Left lung (tissue), 14 donors: ENCODE measurements at places on chromosomes 12 and 14. TPM values are rescaled to one million over a fixed set of nuclear protein-coding genes. Genes with fewer than 3 reads are reported as not detected.

DNA sequence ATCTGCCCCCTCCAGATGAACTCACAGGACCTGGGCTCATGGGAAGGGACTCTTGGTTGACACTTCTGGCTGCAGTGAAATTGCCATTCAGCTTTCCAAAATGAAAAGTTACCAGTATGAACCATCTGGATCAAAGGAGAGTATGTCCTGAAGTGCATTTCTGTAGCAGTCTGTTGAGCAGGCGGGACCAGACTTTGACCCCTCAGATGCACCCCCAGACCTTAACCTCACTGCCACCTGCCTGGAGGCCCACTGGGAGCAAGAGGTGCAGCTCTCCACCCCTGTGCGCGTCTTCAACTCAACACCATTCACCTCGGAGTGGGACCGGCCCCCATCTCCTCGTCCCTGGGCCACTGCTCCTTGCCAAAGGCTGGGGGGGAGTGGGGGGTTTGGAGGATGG is 55.0 kb downstream of the MOK start:
- no peaks in the 10 kb centered on the region for H3K36me3 ChIP-seq
- no peak for DNase-seq
- no peak overlapping the region for H3K4me3 ChIP-seq
- H3K4me1 ChIP-seq = no peaks in the 10 kb centered on the region

DNA sequence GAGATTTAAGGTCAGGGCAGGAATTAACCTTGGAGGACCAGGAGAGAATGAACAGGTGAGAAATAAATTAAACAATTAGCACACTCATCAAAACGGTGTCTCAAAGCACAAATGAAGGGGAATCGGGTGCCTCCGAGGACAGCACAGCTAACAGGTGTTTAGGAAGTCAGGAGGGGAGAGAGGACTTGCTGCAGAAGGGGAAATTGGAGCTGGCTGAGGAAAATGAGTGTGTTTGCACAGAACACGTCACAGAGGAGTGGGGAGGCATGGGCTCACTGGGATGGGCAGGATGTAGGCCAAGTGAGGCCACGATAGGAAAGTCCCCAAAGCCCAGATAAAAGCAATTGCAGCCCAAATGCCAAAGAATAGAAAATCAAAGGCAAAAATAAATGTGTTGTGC is 121.7 kb downstream of the ZNF664 start:
- H3K4me3 ChIP-seq = no peak overlapping the region
- no peak for DNase-seq
- H3K36me3 ChIP-seq = no peaks in the 10 kb centered on the region
- H3K4me1 ChIP-seq = no peaks in the 10 kb centered on the region
- H3K27ac ChIP-seq = no peak overlapping the region
- H3K27me3 ChIP-seq = no peaks in the 10 kb centered on the region

GRCh38 chr14:68665792-68666204 is 127.1 kb downstream of the ZFP36L1 start:
- H3K36me3 ChIP-seq = no peaks in the 10 kb centered on the region
- H3K27ac ChIP-seq = peak overlapping the region; percentile 55
- H3K4me3 ChIP-seq = no peak overlapping the region
- no peaks in the 10 kb centered on the region for H3K27me3 ChIP-seq

KRT78 gene
- total RNA-seq = not detected

PTGES3 gene
- 164 TPM for total RNA-seq

- no peak overlapping the region for H3K27ac ChIP-seq
- H3K4me1 ChIP-seq = no peaks in the 10 kb centered on the region
- no peaks in the 10 kb centered on the region for H3K27me3 ChIP-seq
Observed at GRCh38 chr12:10960211-10960610, 21.1 kb upstream of the TAS2R14 start.

DNA sequence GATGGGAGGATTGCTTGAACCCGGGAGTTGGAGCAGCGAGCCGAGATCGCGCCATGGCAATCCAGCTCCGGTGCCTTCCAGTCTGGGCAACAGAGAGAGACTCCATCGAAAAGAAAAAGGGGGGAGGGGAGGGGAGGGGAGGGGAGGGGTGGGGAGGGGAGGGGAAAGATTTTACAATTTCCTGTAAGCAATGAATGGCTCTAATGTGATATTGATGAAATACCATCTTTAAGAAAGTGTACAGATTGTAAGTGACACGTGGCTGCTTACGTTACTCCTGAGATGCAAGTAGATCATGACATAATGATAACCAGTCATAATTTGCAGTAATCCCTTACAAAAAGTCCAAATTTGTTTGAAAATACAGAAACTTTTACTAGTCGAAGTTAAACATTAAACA is 1.4 kb downstream of the SLC25A21 start:
- no peak overlapping the region for H3K4me3 ChIP-seq
- peaks cover 27% of the 10 kb centered on the region for H3K27me3 ChIP-seq
- no peak overlapping the region for H3K27ac ChIP-seq
- no peak for DNase-seq
